IMR-90 (cell line): ENCODE measurements at places on chromosomes 7 and 10.
A peak's percentile ranks its signal among the peaks of the same experiment; 100 is the strongest.

DNA sequence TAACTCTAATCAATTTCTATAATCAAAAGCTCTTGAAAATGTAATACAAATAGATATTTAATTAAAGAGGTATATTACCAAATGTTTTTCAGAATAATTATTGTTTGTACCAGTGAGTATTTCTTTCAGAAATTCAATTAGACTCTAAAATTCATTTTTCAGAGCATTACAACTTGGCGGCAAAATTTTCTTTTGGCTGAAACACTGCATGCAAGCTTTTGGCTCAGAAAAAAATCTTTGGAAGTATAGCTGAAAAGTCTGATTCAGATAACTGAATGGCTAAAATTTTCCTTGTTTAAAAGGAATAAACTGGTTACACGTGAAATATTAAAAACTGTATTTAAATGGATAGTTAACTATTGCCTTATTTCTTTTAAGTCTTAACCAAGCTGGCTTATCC lies 202.6 kb upstream of the KAT6B start:
- no peaks in the 10 kb centered on the region for H3K4me1 ChIP-seq
- DNase-seq = no peak
- no peaks in the 10 kb centered on the region for H3K36me3 ChIP-seq
- no peak overlapping the region for H3K27ac ChIP-seq

- no peak overlapping the region for H3K27ac ChIP-seq
- no peaks in the 10 kb centered on the region for H3K36me3 ChIP-seq
- no peaks in the 10 kb centered on the region for H3K27me3 ChIP-seq
- peaks cover 10% of the 10 kb centered on the region for H3K4me1 ChIP-seq
- H3K4me3 ChIP-seq = no peak overlapping the region
Observed at GRCh38 chr7:7439564-7439963, 96.1 kb downstream of the COL28A1 start.

DNA sequence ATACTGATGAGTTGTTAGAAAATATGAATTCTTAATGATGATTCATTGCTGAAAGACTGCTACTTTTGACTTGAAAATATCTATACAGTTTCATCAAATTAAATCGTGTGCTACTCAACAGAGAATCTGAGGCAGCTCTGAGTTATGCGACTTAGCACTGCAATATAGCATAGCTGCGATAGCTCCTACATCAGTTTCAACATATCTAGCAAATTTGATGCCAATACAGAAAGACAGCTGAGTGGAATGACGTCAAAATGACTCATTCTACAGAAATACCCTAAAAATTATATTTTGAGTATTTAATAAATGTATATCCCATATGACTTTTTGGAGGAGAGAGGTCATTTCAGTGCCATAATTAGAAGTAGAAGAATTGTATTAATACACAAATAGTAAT lies 1.1 kb upstream of the TARP start:
- H3K4me3 ChIP-seq = no peak overlapping the region
- no peaks in the 10 kb centered on the region for H3K27me3 ChIP-seq
- no peaks in the 10 kb centered on the region for H3K4me1 ChIP-seq
- no peaks in the 10 kb centered on the region for H3K36me3 ChIP-seq

DNA sequence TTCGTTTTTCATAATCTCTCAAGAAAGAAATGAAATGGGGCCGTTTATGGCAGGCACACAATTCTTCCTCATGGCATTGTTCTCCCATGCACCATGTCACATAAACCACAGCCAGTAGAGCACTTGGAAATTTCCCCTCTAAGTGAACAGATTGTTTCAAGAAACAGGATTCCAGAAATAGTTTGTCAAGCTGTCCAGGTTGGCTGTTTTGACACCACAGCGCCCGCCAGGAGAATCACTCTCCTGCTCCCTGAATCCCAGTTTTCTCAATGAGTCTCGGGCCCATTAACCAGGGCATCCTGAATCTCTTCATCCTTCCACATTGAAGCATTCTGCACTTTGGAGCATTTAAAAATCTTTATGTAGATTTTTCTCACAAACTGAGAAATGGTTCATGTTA lies 172.2 kb upstream of the NEBL start:
- no peaks in the 10 kb centered on the region for H3K27me3 ChIP-seq
- no peaks in the 10 kb centered on the region for H3K36me3 ChIP-seq
- no peaks in the 10 kb centered on the region for H3K4me1 ChIP-seq
- H3K27ac ChIP-seq = no peak overlapping the region
- no peak for DNase-seq

DNA sequence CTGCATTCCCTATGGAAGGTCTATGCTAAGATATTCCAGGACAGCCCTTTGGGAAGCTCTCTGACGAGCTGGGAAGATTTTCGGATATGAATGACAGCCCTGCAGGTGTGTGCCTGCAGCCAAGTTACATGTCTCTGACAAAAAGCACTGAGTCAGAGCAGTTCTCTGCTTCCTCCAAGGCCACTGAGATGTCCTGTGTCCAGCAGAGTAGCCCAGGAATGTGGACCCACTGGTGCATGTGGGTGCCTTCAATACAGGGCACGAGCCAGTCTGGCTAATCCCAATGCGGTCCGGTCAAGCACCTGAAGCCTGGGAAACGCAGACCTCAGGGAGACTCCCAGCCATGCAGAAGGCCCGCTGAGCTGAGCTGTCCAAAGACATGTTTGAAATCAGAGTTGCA lies 565.7 kb downstream of the TCERG1L start:
- no peaks in the 10 kb centered on the region for H3K27me3 ChIP-seq
- no peak for DNase-seq
- H3K4me3 ChIP-seq = no peak overlapping the region
- H3K27ac ChIP-seq = no peak overlapping the region
- H3K4me1 ChIP-seq = no peaks in the 10 kb centered on the region

DNA sequence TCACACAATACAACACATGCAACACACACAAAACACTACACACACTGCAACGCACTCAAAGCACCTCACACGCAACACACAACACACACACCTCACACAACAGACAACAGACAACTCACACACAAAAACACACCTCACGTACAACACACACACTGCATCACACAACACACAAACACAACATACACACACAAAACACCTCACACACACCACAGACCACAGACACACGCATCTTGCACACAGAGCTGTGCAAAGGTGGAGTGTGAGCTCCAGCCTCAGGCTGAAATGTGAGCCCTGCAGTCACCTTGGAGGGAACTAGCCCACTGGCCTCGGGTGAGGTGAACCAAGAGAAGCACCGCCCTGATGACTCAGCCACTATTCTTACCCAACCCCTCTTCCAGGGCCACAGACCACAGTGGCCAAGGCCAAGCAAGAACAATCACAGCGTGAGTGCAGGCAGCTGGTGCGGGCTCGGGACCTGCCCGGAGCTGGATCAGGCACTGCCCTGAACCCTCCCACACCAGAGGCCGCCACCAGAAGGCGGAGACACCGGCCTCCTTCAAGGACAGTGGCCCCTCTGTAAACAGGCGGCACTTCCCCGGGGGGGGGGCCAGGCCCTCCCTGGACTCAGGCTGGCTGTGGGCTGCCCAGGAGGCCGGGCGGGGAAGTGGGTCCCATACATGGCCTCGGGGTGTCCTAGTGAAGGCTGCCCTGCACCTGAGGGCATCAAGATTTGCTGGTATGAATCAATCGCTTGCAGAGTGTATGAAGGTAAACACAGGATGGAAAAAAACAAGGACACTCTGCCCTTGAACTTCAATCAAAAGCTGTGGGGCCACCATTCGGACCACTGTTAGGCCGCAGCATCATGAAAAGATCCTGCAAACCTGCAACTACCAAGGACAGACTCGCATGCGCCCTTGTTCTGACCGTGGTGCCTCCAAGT lies 106.7 kb downstream of the TNS3 start:
- peaks cover 32% of the 10 kb centered on the region for H3K4me1 ChIP-seq
- H3K4me3 ChIP-seq = no peak overlapping the region
- DNase-seq = peak; percentile 96
- no peak overlapping the region; the same call in 1 of the 2 replicates for H3K27ac ChIP-seq

DNA sequence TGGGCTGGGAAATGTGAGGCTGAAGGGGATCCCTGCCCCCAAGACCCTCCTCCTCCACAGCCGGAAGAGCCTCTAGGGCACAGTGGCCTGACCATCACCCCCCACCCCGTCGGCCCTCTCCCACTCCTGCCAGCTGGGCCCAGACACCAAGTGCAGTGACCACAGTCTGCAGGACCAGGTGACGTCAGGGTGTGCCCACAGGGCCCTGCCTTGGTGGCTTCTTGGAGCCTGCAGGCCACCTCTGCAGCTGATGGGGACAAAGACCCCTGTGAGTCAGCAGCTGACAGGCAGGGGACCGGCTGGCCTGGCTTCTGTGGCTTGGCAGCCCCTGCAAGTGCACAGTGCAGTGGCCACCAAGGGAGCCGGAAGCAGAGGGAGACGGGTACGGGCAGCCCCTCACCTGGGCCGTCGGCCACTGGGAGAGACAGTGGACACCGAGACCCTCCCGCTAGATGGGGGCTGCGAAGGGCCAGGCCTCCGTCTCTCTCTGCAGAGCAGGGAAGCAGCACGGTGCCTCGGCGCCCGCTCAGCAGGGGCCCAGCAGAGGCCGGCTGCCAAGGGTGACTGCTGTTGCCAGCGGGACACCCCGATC lies 274.6 kb downstream of the ELFN1 start:
- peaks cover 4% of the 10 kb centered on the region for H3K4me1 ChIP-seq
- H3K36me3 ChIP-seq = peaks cover 3% of the 10 kb centered on the region; the same call in 1 of the 2 replicates
- no peak for DNase-seq
- no peak overlapping the region for H3K4me3 ChIP-seq
- H3K27me3 ChIP-seq = no peaks in the 10 kb centered on the region
- H3K27ac ChIP-seq = no peak overlapping the region

DNA sequence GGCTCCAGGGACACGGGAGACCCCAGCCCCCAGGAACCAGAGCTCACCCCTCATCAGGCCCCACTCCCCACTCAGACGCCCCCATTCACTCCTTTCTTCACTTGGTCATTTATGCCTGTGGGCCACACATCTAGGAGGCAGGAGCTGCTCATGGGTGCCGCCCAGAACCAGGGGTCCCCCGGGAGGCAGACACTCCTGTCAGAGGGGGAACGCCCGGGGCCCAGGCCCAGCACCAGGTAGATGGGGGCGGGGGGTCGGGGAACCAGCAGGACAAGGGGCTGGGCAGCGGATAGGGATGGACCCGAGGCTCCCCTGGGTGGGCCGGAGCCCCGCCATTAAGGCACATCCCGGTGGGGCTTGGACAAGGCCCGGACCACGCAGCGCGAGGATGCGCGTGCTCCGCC lies 11.8 kb downstream of the CALY start:
- peaks cover 16% of the 10 kb centered on the region for H3K27me3 ChIP-seq
- H3K27ac ChIP-seq = no peak overlapping the region

- H3K36me3 ChIP-seq = no peaks in the 10 kb centered on the region
- H3K27ac ChIP-seq = no peak overlapping the region
- no peak overlapping the region for H3K4me3 ChIP-seq
- H3K27me3 ChIP-seq = peaks cover 4% of the 10 kb centered on the region; the same call in 1 of the 2 replicates
Observed at GRCh38 chr10:44069573-44069972, 315.3 kb downstream of the CXCL12 start.

- H3K4me1 ChIP-seq = peaks cover 39% of the 10 kb centered on the region
- peak overlapping the region; percentile 7; the same call in 1 of the 2 replicates for H3K27ac ChIP-seq
- H3K4me3 ChIP-seq = no peak overlapping the region
- no peaks in the 10 kb centered on the region for H3K36me3 ChIP-seq
Observed at GRCh38 chr10:48608279-48608681, 3.4 kb upstream of the ARHGAP22 start.

- H3K4me1 ChIP-seq = no peaks in the 10 kb centered on the region
- no peak for DNase-seq
- no peaks in the 10 kb centered on the region for H3K36me3 ChIP-seq
- H3K4me3 ChIP-seq = no peak overlapping the region
Observed at GRCh38 chr10:130364631-130365411, 228.6 kb downstream of the GLRX3 start.

- no peak overlapping the region for H3K27ac ChIP-seq
- no peaks in the 10 kb centered on the region for H3K36me3 ChIP-seq
- H3K4me3 ChIP-seq = no peak overlapping the region
- peaks cover 12% of the 10 kb centered on the region for H3K27me3 ChIP-seq
- H3K4me1 ChIP-seq = no peaks in the 10 kb centered on the region
Observed at GRCh38 chr10:132110111-132110521, 44.4 kb downstream of the JAKMIP3 start.

DNA sequence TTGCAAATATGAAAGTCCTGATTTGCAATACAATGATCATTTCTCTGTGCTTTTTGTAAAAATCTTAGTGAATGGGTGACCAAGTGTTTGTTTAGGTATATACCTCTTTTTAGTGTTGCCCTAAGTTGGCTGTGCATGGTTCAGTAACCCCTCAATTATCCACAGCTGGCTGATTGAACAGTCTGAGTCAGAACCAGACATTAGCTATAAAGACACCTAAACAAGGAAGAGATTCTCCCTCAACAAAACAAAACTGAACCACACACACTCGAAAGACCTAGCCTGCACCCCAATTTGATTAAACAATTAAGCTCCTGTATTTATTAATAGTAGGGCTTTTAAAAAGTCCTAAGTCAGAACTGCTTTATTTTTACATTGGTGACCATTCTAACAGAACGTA lies 2.8 kb downstream of the RSBN1L start:
- no peaks in the 10 kb centered on the region for H3K27me3 ChIP-seq
- H3K27ac ChIP-seq = no peak overlapping the region
- no peaks in the 10 kb centered on the region for H3K36me3 ChIP-seq
- peaks cover 1% of the 10 kb centered on the region; the same call in 1 of the 2 replicates for H3K4me1 ChIP-seq
- DNase-seq = no peak

DNA sequence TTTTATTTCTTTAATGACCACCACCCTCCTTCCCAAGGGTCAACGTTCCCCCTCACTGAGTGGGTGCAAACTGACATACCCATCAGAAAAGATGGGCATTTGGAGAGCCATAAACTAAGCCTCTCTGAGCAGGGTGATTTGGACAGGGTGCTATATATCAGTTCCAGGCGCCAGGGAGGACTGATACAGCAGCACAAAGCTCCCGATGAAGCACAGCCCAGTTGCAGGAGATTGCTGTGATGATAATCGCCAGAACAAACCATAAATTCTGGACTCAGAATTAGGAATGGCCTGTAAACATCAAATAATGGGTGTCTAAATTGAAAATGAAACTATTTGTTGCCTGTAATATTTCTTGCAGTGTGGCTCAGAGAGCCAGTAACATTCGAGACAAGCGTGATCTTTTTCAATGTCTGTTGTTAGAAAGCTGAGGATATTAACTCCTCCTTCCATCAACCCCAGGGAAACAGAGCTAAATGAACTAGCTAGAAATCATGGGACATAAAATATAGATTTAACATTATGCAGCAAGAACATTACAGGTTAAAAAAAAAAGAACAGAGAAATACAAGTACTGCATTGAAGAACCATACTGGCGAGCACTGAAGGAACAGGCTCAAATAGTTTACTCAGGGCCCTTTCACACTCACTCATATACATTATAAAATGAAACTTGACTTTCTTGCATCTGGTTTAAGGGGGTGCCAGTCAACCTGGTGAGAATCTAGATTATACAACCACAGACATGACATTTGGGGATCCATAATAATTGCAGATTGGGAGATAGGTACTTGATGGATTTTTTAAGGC lies 137.5 kb upstream of the LRRTM3 start:
- no peaks in the 10 kb centered on the region for H3K4me1 ChIP-seq
- DNase-seq = no peak
- no peak overlapping the region for H3K27ac ChIP-seq
- no peaks in the 10 kb centered on the region for H3K36me3 ChIP-seq
- no peak overlapping the region for H3K4me3 ChIP-seq
